Left lung (tissue), 14 donors: ENCODE measurements at places on chromosomes 5 and 9. TPM values are rescaled to one million over a fixed set of nuclear protein-coding genes. Genes with fewer than 3 reads are reported as not detected.

- DNase-seq, result no peak
Measured at GRCh38 chr5:84437673-84438315, 53.1 kb upstream of the EDIL3 start.

- no peak for DNase-seq
Measured at GRCh38 chr9:116383936-116384335, 230.3 kb downstream of the PAPPA start.

DNA sequence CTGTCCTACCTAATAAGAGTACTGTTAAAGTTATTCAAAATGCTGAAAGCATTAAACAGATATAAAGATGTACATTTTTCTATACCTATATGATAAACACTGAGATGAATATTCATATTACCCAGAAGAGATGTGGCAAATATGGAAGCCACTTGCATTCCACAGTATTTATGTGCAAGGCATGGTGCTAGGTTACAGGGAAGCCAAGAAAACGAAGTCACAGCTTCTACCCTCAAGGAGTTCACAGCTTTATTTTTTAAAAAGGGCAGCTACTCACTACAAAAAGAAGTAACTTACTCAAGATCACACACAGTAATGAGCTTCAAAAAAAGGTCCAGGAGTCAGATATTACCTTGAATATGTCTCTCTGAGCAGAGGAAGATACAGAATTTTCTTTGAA lies 484.6 kb downstream of the ZNF608 start:
- DNase-seq, result no peak

TENT4A gene
- total RNA-seq, result 17.1 TPM
